ENCODE measurements at places on chromosomes 13 and 19.

- no peak for DNase-seq
Observed at GRCh38 chr13:98187965-98188261, 10.8 kb upstream of the RNF113B start.

DNA sequence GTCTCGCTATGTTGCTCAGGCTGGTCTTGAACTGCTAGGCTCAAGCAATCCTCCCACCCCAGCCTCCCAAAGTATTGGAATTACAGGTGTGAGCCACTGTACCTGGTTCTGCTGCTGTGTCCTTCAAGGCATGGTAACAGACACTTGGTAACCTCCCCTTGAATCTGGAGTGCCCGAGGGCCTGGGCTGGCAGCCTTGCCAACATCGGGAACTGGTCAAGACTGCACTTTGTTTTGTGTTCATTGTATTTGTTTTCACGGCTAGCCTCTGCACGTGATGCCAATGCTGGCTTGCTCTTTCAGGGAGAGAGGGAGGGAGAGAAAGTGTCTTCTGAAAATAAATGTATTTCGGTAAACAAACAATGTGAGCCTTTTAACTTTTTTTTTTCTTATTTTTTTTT, 12.0 kb downstream of the CERS4 start:
- no peak for DNase-seq

DNA sequence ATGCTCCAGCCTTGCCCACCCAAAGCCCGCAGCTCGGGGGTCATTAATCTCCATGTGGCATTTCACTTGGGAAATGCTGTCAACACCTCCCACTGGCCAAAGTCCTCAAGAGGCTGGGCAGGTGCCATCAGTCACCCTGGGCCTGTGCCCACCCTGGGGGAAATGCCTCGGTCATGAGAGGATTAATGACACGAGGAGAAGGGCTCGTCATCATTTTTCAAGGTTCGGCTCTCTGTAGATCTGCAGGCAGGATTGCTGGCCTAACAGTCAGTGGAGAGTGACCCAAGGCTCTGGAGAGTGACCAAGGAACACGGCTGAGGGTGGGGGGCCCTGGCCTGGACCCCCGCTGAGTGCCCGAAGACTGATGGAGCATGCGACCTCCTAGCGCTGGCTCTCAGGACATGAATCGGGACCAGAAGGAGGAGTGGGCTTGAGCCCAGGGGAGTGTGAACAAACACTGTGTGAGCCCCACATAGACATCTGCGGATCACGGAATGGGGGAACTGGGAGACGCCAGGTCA, 15.2 kb upstream of the KCTD15 start:
- no peak for DNase-seq

GRCh38 chr19:34182125-34182524, 9.8 kb downstream of the LSM14A start:
- DNase-seq = no peak

- DNase-seq = no peak
Observed at GRCh38 chr19:28429356-28429755, 783.6 kb downstream of the UQCRFS1 start.

DNA sequence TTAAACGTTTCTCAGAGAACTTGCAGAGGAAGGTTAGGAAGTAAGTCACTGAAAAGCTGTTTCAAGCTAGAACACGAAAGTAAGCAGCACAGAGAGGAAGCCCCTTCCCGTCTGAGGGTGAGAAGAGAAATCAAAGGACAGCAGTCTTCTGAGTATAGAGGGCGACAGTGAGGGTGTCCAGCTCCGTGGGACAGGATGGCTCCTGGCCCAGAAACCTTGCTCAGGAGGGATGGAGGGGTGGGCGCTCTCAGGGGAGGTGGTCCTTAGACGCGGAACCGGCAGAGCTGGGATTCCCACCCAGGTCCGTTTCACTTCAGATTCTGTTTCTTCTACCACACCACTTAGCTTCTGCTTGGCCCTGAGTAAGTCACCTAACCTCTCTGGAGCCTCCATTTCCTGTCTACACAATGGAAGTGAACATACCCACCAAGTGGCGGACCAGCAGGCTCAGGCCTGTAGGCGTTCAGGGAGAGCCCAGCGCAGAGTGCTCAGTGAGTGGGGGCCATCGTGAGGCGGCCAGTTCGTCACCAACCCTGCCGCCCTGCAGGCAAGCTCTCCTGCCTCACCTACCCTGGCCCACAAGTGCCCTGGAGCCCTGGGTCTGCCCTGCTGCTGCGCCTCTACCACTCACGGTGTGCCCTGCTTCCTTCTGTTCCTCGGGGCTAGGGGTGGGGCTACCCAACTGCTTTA, 5.5 kb upstream of the RSPH6A start:
- no peak for DNase-seq

GRCh38 chr19:3897936-3898335, 17.5 kb downstream of the ATCAY start:
- DNase-seq = no peak

DNA sequence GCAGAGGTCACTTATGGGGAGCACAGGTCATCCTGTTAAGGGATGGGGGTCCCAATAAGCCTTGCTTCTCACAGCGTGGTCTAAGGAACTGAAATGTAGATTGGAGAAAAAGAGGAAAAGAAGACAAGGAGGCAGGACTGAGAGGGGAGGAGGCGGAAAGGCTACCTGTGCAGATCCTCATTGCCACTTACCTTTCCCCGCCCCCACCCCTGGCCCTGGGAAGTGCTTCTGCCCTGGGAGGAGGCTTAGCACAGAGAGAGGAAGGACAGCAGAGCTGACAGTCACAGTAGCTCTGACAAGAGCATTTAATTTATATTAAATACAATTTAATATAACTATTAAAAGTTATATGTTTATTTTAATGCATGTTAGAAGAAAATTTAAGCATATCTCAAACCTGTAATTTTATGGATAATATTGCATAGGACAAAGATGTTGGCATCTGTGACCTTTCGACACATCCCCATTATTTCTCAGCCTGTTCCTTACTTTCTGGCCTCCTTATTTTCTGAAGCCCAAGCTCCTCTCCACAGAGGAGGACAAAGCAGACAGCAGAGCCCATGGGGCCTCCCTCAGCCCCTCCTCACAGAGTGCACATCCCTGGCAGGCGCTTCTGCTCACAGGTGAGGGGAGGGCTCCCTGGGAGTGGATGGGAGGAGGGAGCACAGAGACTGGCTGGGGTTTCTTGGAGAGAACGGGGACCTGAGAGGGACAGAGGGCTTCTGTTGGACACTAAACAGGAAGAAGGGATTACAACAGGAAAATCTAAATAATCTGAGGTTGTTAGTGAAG, 23.4 kb downstream of the CEACAM21 start:
- no peak for DNase-seq

GRCh38 chr13:111121506-111121905, 6.4 kb downstream of the ARHGEF7 start:
- DNase-seq = no peak

GRCh38 chr13:108365255-108365654, 95.7 kb downstream of the TNFSF13B start:
- no peak for DNase-seq

DNA sequence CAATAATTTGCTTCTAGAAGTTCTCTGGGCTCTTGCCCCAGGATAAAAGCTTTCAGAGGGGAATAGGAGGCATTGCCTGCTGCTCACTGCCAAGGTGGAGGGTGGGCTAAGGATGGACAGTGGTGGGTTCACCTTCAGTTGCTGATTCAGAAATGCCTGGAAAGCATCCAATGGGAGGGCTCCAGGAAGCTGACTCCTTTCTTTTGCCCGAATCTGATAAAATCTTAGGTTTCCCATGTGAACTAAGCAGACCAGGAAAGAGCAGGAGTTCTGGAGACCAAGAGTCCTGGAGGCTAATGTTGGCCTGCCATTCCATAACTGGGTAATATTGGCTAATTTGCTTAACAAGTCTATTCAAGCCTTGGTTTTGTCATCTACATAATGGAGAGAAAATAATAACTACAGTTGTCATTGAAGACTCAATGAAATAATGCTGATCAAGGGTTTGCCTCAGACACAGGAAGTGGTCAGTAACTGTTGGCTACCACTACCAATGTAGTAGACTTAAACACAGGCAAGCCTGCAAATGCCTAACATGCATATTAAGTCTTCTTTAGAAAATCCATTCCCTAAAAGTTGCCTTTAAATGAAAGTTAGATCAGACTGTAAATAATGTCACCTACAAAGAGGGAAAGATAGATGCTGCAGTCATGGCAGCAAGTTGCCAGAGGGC, 528.4 kb upstream of the NBEA start:
- no peak for DNase-seq

GRCh38 chr13:44726214-44726613, 150.1 kb upstream of the TSC22D1 start:
- no peak for DNase-seq

GRCh38 chr19:2726160-2726855, 5.1 kb upstream of the DIRAS1 start:
- DNase-seq = no peak

DNA sequence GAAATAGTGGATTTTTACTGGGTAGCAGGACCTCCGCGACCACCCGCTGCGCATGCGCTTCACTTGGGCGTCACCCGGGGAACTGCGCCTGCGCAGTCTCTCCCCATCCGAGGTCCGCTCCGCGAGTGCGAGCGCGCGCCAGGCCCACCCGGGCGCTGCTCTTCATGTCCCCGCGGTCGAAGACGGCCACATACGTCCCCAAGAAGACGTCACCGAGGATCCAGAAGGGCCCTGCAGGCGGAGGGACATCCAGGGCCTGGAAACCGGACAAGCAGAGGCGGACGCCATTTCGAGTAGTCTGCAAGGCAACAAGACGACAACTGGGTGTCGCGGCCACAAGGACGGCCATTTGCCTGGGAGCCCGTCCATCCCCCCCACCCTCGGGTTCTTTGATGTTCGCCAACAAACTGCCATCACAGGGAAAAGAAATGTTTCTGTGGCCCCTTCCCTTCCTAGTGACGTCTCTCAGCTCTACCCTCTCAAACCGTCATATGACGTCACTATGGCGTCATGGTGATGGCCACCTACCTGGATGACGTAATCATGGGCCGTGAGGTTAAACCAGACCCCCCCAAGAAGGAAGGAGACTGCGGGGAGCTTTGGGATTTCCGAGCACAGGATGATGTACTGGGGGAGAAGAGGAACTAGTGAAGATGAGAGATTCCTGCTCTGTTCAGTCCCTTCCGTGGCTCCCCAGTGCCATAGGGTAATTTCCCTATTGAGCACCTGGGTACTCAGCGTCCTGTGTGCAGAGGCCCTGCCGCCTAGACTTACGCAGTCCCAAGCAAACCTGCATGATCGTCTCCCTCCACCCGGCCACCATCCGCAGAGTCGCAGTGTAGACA, 6.7 kb downstream of the NAPSA start:
- peak; percentile 82 for DNase-seq

GRCh38 chr19:510606-511100, 3.4 kb downstream of the TPGS1 start:
- peak; percentile 92 for DNase-seq

DNA sequence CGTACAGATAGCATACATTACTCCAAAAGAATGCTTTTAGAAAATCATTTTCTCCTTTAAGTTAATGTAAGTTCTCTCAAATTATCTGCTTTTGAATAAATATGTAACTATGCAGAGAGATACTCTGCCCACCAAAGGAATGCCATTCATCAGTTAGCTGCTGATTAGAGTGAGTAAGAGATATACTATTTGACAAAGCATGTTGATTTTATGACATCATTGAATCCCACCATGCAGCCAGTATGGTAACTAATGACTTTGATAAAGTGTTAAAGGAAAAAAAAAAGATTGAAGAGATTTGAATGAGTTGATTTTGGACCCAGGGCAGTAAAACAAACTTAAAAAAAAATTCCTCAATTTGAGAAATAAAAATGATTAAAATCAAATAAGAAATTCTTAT, 521.5 kb downstream of the SLITRK6 start:
- DNase-seq = no peak

- no peak for DNase-seq
Observed at GRCh38 chr19:3978145-3978544, 7.1 kb downstream of the EEF2 start.

- no peak for DNase-seq
Observed at GRCh38 chr13:97630725-97631124, 196.8 kb downstream of the RAP2A start.

DNA sequence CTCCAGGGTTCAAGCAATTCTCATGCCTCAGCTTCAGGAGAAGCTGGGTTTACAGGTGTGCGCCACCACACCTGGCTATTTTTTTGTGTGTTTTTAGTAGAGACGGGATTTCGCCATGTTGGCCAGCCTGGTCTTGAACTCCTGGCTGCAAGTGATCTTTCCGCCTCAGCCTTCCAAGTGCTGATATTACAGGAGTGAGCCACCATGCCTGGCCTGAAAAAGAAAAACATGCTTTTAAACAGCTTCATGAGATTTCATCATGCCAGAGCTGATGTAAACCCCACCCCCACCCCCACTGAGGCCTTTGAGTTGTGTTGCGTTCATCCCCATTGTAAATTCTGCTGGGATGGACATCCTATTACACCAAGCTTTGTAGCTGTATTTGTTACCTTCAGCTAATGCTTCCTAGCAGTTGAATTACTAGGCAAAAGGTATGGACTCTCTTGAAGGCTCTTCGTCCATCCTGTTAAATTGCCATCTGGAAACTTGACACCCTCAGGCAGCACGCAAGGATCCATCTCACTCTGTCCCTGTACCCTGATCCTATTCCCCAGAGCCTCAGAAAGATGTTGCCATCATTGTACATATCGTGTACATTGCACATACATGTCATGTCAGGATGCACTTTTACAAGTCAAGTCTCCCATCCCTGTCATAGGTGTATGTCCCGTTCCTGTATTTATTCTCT, 47.3 kb downstream of the NFIX start:
- no peak for DNase-seq

GRCh38 chr13:35882722-35883497, 248.3 kb downstream of the DCLK1 start:
- no peak for DNase-seq

DNA sequence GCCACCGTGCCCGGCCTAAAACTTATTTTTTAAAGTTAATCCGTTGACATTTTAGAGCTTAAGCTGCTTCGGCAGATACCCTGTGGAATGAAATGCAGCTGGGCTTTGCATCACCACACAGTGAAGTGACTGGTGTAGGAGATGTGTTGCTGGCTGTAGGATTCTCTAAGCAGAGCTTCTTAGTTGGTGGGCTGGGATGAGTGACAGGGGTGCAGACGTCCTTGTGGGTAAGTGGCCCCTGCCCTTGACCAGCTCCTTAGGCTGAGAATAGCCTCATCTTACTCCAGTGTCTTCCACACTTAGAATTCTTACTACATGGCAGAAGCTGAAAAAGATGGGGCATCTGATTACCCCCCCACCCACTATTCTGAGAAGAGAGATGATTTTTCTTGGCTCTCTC, 11.6 kb downstream of the GATAD2A start:
- no peak for DNase-seq

- peak; percentile 32 for DNase-seq
Observed at GRCh38 chr19:53158119-53158656, 665 bp downstream of the ZNF347 start.

DNA sequence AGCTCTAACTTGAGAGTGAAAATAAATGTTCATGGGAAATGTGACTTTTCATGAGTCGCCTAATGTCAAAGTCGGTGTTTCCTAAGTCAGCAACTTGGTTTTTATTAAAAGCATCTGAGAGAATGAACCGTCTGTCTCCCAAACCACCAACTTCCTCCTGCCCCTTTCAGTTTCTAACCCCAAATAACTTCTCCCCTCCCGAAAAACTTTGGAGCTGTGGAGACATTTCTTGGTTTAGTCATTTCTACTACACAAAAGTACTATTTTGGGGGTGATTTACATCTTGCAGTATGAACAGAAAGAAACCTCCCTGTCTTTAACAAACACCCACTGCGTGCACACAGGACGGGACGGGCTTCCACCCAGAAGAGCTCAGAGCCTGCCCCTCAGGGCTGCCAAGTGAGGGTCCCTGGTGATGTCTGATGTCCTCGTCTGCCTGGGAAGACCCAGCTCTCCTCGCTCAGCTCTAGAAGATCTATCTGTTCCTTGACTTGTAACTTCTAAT, 65.0 kb downstream of the RASA3 start:
- peak; percentile 82 for DNase-seq

- DNase-seq = no peak
Observed at GRCh38 chr19:55390461-55390880, 4.7 kb downstream of the RPL28 start.
